ENCODE measurements at places on chromosomes 12 and 14.

- no peak for DNase-seq
Measured at GRCh38 chr14:88882236-88882635, 57.8 kb downstream of the TTC8 start.

GRCh38 chr14:24780281-24780680 is 146.3 kb upstream of the GZMB start:
- no peak for DNase-seq

DNA sequence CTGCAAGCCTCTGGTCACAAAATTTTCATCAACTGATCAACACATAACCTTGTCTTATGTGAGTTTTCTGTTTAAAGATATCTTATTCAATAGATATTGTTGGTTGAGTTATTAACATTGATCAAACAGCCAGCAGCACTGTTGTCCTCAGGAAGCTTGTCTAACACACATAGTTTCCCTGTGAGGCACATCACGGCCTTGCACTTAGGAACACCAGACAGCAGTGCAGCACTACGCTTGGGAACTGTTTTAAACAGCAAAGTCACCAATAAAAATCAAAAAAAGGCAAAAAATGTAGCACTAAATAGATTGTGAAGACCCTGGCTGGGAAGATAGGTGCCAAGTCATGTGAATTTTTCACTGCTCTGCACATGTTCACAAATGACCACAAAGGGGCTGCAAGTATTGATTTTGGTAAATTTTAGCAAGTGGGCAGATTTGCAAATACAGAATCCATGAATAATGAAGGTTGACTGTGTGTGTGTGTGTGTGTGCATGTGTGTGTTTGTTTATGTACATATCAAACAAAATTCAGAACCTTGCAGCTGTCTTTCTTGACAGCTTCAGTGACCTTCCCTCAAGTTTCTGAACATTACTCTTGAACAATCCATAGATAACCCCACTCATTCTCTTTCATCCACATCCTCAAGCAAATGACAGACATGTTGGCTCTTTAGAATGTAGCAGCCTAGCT is 28.9 kb downstream of the VDR start:
- no peak for DNase-seq

DNA sequence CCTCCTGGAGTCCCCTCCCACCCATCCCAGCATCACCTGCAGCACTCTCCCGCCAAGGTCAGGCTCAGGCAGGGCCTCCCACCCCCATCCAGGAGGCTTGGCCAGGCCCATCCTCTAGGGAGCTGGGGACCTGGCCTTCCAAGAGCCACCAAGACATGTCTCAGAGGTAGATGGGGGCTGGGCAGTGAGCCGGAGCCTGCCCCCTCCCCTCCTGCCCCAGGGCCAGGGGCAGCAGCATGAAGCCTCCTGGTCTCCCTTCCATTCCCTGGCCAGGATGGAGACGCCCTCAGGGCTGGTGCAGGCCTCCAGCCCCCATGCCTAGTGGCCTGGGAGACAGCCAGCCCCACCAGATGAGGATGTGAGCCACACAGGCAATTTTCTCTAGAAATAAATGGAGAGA is 69.3 kb upstream of the C14orf180 start:
- DNase-seq, result no peak

DNA sequence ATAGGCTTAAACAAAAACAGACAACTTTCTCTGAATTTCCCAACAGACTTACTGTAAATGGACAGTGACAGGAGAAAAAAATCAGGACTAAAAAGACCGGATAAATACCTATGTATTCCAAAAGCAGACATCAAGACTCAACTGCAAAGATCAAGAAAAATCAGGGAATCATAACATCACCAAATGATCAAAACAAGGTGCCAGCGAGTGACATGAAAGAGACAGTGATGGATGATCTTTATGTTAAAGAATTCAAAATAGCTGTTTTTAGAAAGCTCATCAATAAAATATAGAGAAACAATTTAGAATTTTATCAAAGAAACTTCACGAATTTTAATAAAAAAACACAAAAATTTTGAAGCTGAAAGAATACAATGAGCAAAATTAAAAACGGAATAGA is 952.5 kb upstream of the ATXN7L3B start:
- DNase-seq, result no peak

GRCh38 chr12:69247268-69248018 is 8.1 kb downstream of the CPSF6 start:
- no peak for DNase-seq

GRCh38 chr12:89228491-89228890 is 123.8 kb downstream of the DUSP6 start:
- no peak for DNase-seq

DNA sequence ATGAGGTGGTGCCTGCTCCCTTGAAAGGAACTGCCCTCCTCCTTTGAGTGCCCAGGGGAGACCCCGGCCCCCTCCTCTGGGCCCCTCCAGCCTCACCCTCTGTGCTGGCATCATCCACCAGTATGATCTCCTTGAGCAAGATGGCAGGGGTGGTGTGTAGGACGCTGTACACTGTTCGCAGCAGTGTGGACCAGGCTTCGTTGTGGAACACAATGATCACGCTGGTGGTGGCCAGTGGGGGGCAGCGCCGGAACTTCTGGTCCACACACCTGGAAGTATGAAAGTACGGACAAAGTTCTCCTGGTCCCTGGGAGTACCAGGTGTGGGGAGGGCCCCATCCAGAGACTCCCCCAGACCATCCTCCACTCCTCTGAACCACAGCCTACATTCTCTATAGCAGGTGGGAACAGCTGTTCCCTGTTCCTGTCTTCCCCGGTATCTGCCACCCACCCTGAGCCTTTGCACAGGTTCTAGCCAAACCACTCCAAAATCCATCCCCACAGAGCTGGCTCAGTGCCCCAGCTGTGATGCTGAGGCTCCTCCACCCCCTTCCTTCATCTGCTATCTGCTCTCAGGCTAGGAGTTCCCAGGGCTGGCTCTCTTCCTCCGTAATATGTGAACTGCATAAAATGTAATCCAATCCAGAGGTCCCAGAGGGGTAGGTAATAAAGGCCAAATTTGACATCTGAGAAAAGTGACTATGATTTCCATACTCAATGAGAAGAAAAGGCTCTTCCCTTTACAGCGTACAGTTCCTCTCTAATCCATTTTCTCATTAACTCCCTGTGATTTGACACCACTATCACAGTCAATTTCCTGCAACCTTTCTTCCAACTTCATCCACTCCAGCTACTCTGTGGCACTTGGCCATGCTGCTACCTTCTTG is 13.9 kb downstream of the GALNT6 start:
- no peak for DNase-seq

GRCh38 chr14:24310646-24311604 is at the start of gene LTB4R:
TSS of gene LTB4R (plus strand) at chr14:24311502. CDS start at chr14:24315652, 4,150 bp downstream.
- DNase-seq, result no peak

- DNase-seq, result no peak
Measured at GRCh38 chr14:63614679-63615363, 26.9 kb downstream of the WDR89 start.

DNA sequence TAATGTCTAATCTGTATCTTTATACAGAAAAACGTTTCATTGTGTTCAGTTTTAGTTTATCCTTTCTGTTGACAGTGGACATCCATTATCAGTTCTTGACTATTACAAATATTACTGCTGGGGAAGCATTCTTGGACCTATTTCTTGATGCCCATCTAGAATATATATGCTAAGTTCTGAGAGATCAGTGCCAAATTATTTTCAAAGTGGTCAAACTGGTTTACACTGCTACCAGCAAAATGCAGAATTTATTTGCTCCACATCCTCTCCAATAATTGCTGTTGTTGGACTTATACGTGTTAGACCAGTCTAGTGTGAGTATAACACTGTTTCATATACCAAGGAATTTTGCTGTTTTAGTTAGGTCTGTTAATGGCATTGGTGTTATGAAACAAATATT is 85.5 kb upstream of the TRAF3 start:
- peak; percentile 37 for DNase-seq

DNA sequence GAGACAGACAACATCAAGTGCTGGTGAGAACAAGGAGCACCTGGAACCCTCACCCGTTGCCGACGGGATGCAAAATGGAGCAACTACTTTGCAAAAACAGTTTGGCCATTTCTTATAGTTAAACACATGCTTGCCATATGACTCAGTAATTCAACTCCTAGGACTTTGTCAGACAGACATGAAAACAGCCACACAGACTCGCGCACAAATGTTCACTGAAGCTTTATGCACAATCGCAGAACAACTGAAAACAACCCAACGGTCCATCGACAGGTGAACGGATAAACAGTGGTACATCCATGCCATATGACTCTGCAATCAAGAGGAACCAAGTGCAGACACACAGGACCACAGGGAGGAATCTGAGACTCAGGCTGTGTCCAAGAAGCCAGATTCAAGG is 30.8 kb downstream of the NCOR2 start:
- DNase-seq, result no peak

DNA sequence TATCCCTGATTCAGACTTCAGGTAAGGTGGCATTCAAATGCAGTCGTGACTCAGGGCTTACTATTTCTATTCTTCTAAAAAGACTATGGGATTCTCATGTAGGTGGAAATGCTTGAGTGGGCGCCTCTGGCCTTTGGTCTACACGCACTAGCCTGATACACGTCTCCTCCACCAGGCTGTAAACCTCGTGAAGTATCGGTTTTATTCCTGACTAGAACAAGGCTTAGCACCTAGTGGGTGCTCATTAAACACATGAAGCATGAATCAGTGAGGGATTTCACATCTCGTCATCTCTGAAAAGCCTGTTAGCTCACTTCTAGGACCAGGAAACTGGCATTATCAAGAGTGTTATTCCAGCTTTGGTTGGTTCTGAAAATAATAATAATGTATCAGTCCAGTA is 17.7 kb upstream of the HNF1A start:
- no peak for DNase-seq
